ENCODE measurements at places on chromosomes 2 and 18.

GRCh38 chr18:56323673-56324072 is 314.7 kb downstream of the TXNL1 start:
- DNase-seq: no peak

DNA sequence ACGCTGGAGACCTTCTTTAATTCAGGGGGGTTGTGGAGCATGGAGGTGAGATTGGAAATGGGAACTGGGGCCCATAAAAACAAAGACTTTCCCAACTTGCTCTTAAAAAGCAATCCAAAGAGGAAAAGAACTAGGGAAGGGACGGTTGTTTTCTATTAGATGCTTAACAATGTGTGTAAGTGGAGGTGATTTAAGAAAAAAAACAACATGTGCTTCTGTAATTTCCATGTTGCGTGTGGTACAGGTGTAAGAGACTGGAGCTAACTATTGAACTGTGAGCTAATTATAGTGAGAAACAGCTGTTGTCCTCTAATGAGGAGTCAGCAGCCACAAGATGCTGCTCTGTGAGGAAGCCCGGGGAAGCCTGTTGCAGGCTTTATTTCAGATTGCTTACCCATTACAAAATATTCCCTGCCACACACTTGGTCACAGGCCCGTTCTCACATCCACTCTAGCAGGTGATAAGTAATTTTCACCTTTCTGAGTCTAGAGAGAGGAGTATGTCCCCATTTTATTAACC is 280.6 kb upstream of the PARD3B start:
- DNase-seq: no peak

DNA sequence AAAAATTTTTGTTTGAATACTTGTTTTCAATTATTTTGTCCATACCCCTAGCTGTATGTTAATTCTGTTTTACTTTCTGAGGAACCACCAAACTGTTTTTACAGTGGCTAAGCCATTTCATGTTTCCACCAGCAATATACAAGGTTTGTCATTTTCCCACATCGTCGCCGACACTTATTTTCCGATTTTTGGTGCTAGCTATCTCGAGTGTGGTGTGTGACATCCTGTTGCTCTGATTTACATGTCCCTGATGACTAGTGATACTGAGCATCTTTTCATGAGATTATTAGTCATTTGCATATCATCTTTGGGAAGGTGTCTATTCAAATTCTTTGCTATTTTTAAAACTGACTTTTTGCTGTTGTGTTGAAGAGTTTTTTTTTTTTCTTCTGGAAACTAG is 7.2 kb upstream of the GPC1 start:
- DNase-seq: no peak

GRCh38 chr2:42095923-42096408 is 48.1 kb downstream of the PKDCC start:
- no peak for DNase-seq

- no peak for DNase-seq
Observed at GRCh38 chr2:575030-575726, 102.0 kb downstream of the TMEM18 start.

- no peak for DNase-seq
Observed at GRCh38 chr2:1973636-1974035, 229.3 kb upstream of the PXDN start.

DNA sequence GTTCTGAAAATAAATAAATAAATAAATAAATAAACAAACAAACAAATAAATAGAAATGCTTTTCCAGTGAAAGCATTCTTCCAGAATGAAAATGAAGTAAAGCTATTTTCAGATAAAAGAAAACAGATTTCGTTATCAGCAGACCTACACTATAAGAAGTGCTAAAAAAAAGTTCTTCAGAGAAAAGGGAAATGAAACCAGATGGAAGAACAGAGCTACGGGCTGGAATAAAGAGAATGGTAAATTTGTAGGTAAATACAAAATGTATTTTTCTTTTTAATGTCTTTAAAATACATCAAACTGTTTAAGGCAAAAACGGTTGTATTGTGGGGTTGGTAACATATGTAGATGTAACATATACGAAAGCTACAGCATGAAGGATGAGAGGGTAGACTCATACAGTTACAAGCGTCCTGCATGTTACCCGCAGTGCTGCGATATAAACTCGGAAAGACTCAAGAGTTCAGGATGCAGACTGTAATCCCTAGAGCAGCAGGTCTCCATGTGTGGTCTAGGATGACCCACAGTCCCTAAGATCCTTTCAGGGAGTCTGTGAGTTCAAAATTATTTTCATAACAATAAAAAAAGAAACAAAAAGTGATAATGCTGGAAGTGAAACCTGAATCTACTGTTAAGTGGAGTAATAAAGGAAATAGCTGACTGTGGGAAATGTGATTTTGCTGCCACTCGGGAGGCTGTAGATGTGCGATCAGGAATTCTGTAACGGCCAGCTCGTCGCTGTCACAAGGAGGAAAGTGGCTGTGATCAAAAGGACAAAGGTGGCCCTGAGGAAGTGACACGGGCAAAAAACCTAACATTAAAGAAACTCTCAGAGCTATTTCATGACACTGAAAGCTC is 5.3 kb upstream of the RAB12 start:
- no peak for DNase-seq

DNA sequence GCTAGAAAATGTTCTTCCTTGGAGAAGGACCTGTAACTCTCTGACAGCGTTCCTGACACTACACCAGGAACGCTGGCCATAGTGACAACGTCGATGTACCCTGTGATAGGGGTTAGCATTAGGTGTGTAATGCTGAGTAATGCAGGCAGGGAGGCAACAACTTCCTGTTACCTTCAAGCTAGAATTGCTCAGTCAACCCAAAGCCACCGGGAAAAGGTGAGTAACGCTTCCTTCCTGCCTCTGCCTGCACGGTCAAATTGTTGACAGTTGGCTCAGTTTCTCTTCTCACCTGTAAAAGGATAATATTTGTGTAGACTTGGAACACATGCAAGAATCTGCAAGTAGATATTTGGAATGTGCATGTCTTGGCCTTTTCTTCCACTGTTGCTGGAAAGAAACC is 12.7 kb downstream of the FAM110C start:
- peak; percentile 81 for DNase-seq

DNA sequence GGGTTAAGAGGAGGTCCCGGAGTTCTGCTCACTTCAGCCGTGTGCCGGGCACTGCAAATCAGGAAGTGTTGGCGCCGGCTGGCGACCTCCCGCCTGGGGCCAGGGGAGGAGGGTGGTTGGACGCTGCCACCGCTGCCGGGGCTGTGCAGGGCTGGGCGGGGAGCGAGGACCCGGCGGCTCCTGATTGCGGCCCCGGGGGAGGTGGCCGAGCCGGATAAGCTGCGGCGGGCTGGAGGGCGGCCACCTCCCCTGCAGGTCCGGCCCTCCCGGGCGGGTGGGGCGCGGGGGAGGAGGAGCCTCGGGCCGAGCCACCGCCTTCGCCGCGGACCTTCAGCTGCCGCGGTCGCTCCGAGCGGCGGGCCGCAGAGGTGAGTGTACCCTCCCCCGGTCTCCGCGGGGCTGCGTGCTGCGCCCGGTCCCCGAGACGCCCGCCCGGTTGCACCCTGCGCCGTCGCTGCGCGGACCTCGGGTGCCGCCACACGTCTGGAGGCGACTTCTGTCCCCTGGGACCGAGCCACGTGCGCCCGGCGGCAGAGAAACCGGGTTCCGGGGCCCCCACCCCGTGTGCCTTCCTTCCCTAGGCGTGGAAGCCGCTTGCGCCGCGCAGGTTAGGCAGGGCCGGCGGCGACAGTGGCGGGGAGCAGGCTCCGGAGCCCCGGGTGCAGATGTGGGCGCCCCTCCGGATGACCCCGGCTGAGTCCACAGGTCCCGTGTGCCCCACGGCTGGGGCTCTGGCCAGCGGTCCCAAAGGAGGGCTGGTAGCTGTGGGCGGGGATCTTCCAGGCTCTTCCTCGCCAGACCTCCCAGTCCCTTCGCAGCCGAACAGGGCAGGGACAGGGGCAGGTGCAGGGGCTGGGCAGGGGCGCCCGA is at the start of gene STEAP3:
STEAP3 (plus strand) TSS at position 314 of the 870 bp plus-strand sequence. CDS start 7,179 bp downstream, outside the sequence.
- DNase-seq: peak; percentile 83

DNA sequence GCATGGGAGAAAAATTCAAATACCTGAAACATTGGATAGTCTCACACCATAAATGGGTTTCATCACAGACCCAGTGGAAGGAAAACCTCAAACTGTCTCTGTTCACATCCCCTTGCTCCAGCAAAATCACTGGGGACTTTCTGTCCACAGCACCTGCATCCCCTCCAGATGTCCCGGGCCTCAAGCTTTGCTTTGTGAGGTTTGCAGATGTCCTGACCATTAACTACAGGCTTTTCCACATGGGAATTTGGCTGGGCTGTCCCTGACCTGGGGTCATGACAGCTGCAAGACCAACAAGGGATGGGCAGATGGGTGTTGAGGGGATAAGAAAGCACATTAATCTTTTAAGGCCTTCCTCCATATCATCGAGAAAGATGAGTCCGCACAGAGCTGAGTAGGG is 427.9 kb downstream of the TXNL1 start:
- no peak for DNase-seq

DNA sequence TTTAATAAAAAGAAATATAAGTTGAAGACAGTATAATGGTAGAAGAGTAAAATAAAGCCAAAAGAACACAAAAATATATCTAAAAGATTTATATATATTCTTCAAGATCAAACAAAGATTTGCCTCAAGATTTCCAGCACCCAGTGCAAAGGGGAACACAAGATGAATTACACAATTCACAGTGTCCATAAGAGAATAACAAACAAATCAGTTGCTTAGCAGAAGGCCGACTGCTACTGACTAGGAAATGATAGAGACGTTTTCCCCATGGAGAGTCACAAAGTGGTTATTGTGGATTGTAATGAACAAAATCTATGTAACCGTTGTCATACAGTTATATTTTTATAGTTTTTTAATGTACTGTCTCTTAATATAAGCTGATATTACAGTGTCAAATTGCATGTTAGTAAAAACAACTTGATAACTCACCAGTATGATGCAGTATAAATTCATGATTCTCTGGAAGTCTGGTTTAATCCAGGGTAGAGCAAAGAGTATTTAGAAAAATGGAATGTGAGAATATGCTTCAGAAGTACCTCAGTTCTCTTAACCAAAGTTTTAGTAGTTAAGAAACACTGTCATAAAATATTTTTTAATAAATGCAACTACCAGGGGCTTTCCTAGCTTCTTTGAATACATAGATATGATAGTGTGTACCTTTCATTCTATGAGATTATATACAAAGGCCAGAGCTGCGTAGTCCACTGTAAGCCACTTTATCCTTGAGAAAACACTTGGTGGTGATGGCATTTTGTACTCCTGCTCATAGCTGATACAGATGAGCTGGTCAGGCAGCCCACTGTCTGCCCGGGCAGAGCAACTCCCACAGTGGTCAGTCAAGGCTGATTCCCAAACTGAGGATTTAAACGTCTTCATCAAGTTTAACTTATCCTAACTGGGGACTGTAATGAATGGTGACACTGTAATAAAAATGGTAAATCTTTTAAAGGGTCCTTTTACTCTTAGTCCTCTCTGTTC is 180.5 kb upstream of the DTNA start:
- DNase-seq: no peak

DNA sequence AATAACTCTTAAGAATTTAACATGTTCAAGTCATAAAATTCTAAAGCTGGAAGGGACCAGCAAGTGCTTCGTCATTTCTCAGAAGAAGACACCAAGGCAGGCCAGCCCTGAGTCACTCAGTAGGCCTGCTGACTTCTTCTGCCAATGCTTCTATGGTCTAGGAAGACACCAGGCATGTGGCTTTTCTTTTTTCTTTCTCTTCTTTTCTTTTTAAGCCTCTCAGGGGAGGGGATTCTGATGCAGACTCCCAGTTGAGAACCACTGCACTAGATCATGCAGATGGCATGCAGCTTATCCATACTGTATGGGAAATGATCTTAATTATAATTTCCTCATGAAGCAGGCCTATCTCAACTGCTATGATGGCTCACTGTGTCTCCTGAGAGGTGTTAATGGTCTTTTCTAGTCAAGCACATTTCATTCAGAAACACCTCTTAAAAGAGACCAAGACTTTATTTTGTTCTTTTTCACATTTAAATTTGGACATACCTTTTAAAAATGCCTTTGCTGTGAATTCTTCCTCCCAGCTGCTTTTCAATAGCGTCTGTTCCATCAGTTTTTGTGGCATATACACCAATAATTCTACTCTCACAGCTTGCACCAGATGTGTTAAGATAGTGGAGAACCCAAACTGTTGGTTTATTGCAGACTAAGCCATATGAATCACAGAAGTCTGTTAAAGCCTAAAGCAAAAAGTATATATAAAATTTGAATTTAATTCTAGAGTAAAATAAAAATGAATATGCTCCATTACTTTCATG is 11.3 kb downstream of the KCTD18 start:
- DNase-seq: no peak

GRCh38 chr2:28469304-28469703 is 26.6 kb upstream of the PLB1 start:
- DNase-seq: no peak

DNA sequence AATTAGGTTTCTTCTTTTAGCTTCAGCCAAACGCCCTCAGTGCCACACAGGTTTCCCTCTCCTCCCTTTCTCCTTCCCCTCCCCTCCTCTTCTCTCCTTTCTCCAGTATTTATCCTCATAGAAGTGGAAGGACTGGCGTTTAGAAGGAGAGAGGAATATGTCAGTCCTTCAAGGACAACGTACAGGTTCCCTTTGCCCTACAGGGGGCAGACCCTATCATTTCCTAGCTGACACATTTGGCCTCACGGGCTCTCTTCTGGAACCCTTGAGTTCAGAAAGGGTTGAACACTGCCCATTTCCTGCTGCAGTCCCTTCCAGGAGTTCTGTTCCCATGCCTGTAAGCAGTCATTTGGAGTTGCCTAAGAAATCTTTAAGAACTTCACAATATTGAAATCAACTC is 46.1 kb downstream of the CDCA7 start:
- no peak for DNase-seq

GRCh38 chr2:177193240-177193639 is 19.4 kb upstream of the HNRNPA3 start:
- DNase-seq: no peak

GRCh38 chr2:170813611-170814532 is 2.8 kb upstream of the GAD1 start:
- DNase-seq: peak; percentile 48

GRCh38 chr2:25386971-25387875 is 45.5 kb upstream of the DNMT3A start:
- DNase-seq: no peak

DNA sequence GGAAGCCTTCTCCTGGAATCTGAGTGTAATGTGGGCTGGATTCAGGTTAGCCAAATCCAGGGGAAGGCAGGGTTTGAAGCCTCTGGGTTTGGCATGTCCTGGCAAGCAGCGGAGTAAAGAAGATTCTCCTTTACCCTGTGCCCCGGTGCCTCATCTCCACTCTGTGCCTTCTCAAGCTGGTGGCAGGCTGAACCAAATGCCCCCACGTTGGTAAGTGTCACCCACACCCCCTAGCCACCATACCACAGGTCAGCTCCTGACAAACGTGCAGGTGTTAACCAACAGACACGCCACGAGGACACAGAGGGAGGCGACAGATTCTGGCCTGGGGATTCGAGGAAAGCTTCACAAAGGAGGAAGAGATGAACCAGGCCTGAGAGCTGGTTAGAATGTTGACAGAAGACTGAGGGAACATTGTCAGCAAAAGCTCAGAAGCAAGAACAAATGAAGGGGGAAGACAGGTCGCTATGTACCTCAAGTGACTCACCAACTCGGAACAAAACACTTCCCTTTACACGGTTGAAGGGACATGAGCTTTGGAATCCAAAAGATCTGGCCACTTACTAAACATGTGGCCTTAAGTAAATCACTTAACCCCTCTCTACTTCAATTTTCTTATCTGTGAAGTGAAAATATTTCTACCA is 85.2 kb upstream of the LCLAT1 start:
- no peak for DNase-seq

GRCh38 chr2:237120916-237121315 is 35.2 kb downstream of the COPS8 start:
- DNase-seq: no peak

Data from left colon (tissue), 2 donors.